Cardiac fibroblast (primary cell): ENCODE measurements at places on chromosomes 3 and 15.

DNA sequence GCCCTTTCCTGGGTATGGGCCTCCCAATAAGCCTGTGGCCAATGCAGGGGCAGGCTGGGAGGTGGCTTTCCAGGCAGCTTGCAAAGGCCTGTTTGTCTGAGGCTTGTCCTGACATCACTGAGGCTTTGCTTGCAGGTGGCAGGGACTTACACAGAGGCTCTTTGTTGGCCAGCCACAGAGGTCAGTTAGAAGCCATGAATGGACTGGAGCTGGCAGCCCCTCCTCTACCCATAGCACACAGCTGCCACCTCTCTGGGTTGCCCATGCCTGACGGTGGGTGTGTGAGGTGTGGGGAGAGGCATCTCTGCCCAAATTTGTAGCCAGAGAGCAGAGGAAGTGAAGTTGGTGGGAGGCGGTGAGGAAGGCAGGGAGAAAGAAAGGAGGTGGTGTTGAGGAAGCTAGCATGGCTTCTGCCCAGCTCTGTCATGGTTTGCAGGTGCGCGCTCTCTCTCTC, 17.1 kb downstream of the LIMD1 start:
- DNase-seq: no peak

DNA sequence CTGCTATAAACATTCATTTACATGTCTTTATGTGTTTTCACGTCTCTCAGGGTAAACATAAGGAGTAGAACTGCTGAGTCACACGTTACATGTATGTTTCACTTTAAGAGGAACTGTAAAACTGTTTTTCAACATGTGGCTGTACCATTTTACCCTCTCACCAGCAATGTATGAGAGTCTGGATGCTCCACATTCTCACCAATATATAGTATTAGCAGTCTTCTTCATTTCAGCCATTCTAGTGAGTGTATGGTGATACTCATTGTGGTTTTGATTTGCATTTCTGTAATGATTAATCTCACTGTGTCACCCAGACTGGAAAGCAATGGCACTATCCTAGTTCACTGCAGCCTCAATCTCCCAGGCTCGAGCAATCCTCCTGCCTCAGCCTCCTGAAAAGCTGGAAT, 37.1 kb downstream of the PHC3 start:
- no peak for DNase-seq

DNA sequence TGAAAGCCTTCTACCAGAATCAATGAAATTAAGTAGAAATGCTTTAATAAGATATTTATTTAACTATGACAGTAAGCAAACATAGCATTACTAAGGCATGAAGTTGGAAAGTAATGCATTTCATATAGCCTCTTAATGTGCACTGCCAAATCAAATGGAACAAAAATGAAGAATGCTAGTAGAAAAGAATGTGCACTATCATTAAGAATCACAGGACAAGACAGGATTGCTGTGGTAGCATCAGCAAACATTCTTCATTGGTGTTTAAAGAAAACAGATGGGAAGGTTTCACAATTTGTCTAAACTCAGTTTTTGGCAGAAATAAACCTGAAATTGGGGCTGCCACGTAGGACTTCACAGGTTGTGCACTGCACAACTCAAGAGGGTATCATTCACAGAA, 168.9 kb downstream of the CNTN3 start:
- no peak for DNase-seq

DNA sequence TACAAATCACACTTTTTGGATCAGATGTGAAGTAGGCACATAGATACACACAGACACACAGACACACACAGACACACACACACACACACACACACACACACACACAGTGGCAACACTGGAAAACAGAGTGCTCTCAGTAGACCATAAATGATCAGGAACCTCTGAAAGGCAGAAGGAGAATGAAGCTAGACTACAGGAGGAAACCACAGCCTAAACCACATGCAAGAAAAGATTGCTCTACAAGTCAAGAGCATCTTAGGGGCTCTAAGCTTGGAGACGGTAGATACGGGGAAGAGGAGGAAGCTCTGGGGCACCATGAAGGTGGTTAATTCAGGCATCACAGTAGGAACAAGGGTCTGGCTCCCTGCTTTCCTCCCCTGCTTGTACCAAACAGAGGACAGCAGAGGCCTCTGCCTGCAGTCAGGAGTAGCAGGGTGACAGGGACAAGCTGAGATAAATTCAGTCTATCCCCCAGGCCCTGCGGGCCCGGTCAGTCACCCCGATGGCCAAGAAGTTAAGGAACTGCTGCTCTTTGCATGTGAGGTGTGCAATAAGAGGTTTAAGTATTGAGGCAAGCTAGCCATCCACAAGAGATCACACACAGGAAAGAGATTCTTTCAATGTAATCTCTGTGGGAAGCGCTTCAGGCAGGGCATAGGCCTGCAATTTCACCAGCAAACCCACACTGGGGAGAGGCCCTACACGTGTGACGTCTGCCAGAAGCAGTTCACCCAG, 23.5 kb upstream of the ARPIN start:
- no peak for DNase-seq

- DNase-seq: peak; percentile 66
Observed at GRCh38 chr15:62545467-62546227, 380.6 kb upstream of the C2CD4B start.

- no peak for DNase-seq
Observed at GRCh38 chr15:71549091-71549490, 261.3 kb upstream of the NR2E3 start.

- no peak for DNase-seq
Observed at GRCh38 chr3:65924762-65925161, 114.0 kb downstream of the MAGI1 start.

GRCh38 chr15:41843571-41843970, 4.9 kb downstream of the PLA2G4B start:
- DNase-seq: no peak

- DNase-seq: no peak
Observed at GRCh38 chr15:66184492-66184891, 69.1 kb downstream of the MEGF11 start.

DNA sequence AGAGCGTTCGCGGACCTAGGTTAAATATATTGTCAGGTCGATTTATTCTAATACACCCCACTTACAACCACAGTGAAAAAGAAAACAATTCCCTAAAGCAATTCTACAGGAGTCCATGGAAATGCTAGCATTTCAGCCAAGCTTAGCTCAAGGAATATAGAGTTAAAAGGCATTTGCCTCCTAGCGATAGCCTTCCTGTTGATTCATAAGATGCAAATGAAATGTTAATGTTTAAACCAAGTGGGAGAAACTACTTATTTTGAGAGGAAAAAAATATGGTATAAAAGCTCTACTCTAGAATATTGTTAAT, 1.7 kb upstream of the ALCAM start:
- peak; percentile 62 for DNase-seq

DNA sequence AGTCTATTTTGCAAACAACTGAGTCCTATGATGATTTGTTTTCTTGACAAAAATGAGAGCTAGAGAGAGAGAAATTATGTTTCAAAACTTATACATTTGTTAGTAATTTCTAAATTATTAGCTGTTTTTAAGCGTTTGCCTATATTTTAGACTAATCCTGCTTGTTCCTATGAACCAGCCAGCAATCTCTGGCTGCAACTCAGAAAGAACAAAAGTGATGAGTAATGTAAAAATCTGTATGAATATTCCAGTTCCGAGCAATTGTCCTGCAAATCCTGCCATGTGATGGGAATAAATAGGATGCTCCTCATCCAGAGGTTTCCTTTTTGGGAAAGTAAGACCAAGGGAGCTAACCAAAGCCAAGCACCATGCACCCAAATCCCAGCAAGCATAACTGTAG, 228.3 kb upstream of the GBE1 start:
- no peak for DNase-seq

- peak; percentile 62 for DNase-seq
Observed at GRCh38 chr3:121995161-121996137, 26.6 kb downstream of the ILDR1 start.

DNA sequence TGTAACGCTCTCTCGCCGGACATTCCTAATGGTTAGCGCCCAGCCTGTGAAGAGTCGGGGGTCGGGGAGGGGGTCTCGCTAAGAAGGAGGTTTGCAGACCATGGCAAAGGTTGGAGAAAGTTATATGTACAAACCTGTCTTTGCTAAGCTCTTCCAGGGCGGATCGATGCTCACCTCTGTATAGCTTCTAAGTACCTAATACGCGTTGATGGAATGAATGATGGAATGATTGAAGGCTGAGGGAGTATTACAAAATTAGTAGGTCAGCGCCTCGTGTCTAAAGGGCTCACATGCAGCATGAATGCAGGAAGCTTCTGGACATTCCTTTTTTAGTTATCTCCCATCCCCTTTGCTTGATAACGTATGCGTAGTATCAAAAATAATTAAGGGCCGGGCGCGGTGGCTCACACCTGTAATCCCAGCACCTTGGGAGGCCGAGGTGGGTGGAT, 305 bp upstream of the KPNA1 start:
- no peak for DNase-seq

DNA sequence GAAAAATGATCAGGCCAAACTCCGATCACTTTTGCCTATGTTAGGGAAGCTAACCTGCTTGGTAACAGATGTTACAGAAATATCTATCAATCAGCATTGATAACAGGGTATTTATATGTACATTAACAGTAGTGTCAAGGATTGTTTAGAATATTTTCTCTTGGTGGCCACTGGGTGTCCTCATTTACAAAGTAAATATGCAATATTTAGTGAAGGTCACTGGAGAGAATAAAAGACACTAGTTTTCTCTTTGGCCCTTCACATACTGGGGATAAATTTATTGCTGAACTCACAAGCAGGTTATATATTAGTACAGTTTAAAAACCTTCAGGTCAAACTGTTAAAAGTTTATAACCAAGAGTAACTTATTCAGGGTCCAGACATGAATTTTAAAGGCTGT, 69.0 kb downstream of the TIGIT start:
- peak; percentile 68 for DNase-seq

- no peak for DNase-seq
Observed at GRCh38 chr3:172223870-172224269, 184.5 kb downstream of the FNDC3B start.

GRCh38 chr3:37262816-37263393, 88.5 kb upstream of the LRRFIP2 start:
- no peak for DNase-seq

DNA sequence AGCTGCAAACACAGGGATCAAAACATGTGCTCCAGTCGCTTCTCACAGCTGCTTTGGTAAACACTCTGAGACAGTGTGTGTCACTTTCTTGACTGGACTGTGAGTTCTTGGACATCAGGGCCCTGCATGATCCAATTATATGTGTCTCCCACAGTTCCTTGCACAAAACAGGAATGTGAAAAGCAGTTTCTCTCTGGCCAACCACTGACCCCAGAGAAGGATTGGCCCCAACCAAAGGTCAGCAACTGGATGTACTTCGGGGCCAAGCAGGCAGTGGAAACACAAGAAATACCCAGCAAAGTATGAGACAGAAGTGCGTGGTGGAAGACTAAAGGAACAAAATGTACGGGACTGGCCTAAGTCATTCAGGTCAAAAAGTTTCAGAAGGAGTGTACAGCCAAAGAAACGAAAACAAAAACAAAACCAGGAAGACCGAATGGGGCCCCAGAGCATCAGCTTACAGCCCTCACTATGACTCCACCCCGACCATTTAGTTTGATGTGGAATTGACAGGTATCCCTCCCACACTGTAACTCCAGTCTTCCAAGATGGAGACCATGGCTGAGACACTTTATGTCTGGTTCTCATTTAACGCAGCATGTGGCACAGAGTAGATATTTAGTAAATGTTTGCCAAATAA, 76.7 kb upstream of the LPP start:
- peak; percentile 46 for DNase-seq

DNA sequence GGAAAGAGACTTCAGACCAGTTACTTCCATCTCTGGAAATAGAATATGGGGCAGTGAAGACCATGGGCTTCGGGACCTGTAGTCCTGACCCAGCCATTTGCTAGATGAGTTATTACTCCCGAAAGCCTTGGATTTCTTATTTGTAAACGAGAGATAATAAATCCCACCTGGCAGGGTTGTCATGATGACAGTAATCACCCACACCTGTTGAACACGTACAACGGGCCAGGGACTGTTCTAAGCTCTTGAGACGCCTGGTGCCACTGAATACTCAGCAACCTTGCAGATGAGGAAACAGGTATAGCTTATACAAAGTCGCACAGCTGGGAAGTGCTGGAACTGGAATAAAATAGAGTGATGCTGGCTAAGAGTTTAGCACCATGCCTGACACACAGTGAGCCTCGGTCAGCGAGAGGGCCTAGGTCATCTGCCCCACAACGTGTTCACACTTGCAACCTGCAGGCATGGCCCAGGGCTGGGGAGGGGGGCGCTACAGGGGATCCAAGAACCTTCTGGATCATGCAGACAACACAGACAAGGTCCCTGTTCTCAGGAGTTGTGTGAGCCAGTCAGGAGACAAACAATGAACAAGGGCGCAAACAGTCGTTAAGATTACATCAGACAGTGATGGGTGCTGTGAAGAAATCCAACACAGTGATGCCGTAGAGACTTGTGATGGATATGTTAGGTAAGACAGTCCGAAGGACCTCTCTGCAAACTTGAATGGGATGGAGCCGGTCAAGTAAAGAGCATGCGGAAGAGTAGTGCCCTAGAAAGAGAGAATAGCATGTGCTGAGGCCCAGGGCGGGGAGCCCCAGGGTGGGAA, 89.2 kb downstream of the CORO2B start:
- no peak for DNase-seq

- DNase-seq: no peak
Observed at GRCh38 chr15:74865316-74865715, 7.8 kb downstream of the SCAMP2 start.

DNA sequence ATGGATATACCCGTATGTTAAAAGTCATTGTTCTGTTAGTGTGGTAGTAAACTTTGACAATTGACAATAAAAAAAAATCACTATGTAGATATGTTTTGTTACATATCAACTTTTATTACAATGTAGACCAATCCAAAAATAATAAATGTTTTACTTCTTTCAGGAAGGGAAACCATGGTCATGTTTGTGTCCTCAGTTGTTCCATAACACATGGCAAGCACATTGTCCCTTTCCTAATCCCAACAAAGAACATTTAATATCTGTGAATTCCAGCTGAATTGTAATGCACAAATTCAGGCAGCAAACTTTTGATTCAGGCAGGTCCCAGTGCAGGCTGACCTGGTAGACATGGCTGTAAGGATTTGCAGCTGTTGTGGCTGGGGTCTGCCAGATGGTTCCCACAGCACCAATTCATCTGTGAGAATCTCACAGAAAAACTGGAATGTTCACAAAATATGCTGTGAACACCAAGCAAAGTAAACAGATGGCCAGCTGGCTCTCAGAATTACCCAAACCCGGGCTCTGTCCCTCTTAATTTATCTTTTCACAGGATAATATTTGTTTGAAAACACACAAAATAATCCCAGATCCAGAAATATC, 1.9 kb upstream of the SPG21 start:
- no peak for DNase-seq

- peak; percentile 93 for DNase-seq
Observed at GRCh38 chr15:95557226-95558046, 773.1 kb upstream of the NR2F2 start.

DNA sequence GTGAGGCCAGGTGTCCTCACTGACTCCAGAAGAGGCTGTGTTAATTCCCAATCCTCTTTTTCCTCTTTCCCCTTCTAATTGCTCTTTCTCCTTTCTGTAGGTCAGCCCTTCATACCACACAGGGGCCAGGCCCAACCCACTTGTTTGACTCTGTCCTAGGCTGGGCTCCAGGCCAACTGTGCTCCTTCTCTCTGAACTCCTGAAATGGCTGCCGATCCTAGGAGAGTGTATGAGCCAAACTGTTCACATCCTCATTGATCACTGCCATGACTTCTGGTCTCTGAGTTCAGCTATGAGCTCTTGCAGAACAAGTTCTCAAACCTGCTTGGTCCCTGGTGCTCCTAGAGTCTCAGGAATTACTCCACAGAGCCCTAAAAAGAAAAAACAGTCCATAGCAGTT, 145.1 kb downstream of the VGLL4 start:
- peak; percentile 87 for DNase-seq

- peak; percentile 88 for DNase-seq
Observed at GRCh38 chr3:184399410-184399809, 19.6 kb downstream of the CHRD start.
